ENCODE measurements at places on chromosomes 6 and 20.

GRCh38 chr6:14520536-14520935 is 403.0 kb downstream of the CD83 start:
- no peak for DNase-seq

- no peak for DNase-seq
These were observed 2.9 kb downstream of the RANBP9 start for GRCh38 chr6:13708736-13709135.

DNA sequence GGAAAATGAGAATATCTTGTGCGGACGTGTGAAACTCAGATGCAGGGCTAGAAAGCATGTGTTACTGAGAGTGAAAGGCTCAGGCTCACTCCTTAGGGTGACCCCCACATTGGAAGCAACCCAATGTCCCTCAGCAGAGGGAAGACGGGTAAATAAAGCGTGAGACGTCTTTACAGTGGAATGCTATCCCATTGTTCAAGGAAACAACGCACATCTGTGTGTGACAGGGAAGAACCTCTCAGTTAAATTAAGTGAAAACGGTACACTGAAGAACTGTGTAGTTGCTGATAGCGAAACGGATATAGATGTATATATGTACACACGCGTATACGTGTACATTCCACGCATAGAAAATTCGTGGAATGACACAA is 839 bp downstream of the HNF4A start:
- DNase-seq: no peak

DNA sequence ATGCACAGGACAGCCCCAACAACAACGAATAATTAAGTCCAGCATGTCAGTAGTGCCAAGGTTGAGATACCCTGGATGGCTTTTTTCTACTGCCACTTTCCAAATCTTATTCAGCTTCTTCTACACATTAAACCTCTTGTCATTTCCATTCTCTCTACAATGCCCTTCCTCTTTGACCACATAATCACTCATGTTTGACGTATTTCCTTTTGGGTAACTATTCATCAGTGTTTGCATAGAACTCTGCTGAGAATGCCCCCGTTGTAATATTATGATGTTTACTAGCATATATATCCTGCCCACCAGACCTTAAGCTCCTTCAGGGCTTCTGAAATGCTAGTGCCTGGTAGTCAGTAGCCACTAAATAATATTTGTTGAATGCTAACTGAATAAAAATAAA is 515.3 kb upstream of the RNF217 start:
- DNase-seq: no peak

DNA sequence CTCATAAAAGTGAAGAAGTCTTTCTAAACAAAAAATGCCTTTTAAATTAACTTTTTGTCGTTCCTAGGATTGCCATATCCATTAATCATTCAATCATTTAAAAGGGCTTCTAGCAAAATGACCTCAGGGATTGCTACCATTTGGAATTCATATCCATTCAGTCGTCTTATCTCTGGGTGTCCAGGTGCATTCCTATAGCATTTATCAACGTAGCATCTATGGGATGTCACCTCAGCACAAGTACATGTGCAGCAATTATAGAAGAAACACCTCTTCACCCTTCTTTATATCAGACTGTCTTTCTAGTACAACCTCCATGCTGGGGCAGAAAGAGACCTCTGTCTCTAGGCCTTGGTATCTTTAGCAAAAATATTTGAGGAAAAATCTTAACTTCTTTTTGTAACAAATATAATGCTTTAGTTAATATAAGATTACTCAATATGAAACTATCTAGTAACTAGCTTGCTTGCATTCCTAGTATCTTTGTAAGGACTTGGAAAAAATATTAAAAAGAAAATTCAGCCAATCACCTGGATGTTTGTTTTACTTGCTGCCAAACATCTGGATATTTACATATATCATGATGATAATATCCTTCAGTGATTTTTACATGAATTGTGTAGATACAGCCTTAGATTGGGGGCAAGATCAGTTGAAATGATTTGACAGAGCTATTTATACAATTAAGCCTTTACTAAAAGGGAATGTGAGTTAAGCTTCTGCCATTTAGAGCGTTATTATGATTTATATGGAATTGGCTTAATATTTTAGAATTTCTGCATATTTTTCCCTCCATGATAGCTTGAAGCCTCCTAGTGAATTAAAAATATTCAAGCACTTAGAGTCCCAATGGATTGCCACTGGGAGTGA is 356.8 kb downstream of the HDGFL1 start:
- DNase-seq: peak; percentile 10

DNA sequence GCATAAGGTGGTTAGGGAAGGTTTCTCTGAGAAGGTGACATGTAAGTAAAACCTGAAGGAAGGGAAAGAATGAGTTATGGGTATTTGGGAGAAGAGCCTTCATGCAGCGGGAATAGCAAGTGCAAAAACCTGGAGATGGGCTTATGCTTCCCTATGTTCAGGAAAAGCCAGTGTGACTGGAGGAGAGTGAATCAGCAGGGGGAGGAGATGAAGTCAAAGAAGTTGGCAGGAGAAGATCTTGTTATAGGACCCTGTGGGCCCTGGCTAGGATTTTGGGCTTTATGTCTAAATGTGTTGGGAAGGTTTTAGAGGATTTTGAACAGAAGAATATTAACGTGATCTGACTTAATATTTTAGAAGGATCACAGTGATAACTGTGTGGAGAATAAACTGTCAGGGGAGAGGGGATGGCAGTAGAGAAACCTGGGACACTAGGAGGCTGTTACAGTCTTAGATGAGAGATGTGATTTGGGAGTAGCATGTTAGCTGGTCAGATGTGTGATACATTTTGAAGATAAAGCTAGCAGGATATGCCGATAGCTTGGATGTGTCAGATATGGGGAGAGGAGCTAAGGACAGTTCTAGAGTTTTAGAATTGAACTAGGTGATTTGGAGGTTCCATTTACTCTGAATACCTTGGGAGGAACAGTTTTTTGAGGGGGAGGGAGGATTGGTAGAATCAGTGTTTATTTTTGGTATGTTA is 41.0 kb downstream of the PHF3 start:
- no peak for DNase-seq
